ENCODE measurements at places on chromosomes 16 and 17. TPM values are rescaled to one million over a fixed set of nuclear protein-coding genes. Genes with fewer than 3 reads are reported as not detected.
A peak's percentile ranks its signal among the peaks of the same experiment; 100 is the strongest.

Gene MARF1
- 259 TPM for total RNA-seq

Gene CA10
- total RNA-seq, result not detected

DNA sequence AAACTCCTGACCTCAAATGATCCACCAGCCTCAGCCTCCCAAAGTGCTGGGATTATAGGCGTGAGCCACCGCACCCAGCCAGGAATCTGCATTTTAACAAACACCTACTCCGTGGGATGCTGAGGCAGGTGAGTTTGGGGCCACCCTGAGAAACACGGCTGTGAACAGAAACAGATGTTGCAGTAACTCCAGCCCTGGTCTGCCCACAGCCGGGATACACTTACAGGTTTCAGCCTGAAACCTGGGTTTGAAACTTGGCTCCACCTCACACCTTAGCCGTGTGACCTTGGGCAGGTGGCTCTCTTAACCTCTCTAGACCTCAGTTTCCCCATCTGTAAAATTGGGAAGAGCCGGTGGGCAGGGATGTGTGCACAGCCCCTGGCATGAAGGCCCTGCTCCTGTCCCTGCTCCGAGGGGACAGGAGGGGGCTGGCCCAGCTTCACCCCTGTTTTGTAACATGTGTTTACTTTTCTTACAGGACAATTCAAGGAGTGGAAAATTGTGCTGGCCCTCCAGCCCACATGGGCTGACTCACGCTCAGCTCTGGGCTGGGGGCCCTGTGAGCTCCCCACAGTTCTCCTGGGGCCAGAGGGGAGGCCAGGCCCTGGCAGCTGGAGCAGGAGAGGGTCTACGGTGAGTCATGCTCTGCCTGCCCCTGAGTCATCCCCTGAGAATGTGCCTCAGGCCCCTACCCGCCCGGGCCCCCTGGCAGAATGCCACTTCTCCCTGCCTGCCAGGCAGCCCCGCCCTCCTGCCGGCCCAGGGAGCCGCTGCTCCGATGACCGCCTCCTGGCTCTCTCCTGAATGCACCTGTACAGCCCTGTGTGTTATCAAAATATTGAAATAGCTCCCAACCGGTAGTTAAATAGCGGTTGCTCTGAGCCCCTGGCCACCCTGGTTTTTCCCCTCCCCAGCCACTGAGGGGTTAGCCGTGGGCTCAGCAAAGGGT, 7.7 kb upstream of the PPL start:
- no peak overlapping the region for H3K27ac ChIP-seq
- no peak for DNase-seq
- no peaks in the 10 kb centered on the region for H3K4me1 ChIP-seq
- no peaks in the 10 kb centered on the region for H3K36me3 ChIP-seq

- DNase-seq, result no peak
- no peaks in the 10 kb centered on the region for H3K27me3 ChIP-seq
- no peaks in the 10 kb centered on the region for H3K36me3 ChIP-seq
- H3K4me1 ChIP-seq, result no peaks in the 10 kb centered on the region
- H3K4me3 ChIP-seq, result no peak overlapping the region
These were observed 32.2 kb downstream of the DRC3 start for GRCh38 chr17:18004884-18005305.

DNA sequence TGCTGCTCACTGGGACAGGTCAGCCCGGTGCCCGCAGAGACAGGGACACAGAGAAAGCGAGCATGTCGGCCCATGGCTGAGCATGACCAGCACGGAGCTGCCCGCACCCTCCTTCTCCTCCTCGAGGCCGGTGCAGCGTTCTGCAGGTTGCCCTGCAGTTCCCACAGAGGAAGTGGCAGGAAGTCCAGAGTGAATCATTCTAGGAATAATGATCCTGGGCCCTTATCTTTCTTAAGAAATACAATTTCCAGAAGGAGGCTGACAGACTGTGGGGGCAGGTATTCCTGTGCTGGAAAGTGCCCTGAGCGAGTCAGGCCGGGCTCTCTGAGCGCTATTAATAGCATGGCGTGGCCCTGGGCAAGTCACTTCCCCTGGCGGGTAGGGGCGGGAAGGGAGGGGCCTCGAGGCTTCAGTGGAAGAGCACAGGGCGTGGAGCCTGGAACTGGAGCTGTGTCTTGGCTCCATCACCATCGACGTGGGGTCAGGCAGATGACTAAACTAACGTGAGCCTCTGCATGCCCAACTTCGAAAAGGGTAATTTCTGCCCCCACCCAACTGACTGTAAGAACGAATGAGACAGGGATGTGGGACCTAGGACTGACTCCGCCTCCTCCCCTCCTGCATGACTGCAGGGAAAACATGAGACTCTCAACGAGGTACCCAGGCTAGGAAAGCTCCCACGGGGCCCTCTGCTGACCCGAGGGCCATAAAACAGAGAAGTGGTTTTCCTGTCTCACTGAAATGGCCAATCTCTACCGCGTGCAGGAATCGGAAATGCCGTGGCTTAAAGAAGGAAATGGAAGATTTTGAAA, 9.8 kb downstream of the TMEM204 start:
- peak overlapping the region; percentile 51 for H3K27ac ChIP-seq
- peaks cover 83% of the 10 kb centered on the region for H3K36me3 ChIP-seq
- H3K4me1 ChIP-seq, result peaks cover 13% of the 10 kb centered on the region
- H3K4me3 ChIP-seq, result no peak overlapping the region
- H3K27me3 ChIP-seq, result no peaks in the 10 kb centered on the region
- DNase-seq, result peak; percentile 35

DNA sequence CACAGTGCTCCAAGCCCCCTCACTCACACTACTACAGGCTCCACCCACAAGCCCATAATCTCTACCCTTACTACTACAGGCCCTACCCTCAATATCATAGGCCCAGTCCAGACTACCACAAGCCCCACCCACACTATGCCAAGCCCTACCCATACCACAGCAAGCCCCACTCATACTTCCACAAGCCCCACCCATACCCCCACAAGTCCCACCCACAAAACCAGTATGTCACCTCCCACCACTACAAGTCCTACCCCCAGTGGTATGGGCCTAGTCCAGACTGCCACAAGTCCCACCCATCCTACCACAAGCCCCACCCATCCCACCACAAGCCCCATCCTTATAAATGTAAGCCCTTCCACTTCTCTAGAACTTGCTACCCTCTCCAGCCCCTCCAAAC, 13.8 kb downstream of the RIPOR1 start:
- no peak overlapping the region for H3K4me3 ChIP-seq
- H3K36me3 ChIP-seq, result no peaks in the 10 kb centered on the region
- H3K27me3 ChIP-seq, result no peaks in the 10 kb centered on the region
- DNase-seq, result peak; percentile 48
- H3K4me1 ChIP-seq, result peaks cover 23% of the 10 kb centered on the region

Gene C16orf74
- 6.9 TPM for total RNA-seq

Gene SYT17
- total RNA-seq, result 3.6 TPM

DNA sequence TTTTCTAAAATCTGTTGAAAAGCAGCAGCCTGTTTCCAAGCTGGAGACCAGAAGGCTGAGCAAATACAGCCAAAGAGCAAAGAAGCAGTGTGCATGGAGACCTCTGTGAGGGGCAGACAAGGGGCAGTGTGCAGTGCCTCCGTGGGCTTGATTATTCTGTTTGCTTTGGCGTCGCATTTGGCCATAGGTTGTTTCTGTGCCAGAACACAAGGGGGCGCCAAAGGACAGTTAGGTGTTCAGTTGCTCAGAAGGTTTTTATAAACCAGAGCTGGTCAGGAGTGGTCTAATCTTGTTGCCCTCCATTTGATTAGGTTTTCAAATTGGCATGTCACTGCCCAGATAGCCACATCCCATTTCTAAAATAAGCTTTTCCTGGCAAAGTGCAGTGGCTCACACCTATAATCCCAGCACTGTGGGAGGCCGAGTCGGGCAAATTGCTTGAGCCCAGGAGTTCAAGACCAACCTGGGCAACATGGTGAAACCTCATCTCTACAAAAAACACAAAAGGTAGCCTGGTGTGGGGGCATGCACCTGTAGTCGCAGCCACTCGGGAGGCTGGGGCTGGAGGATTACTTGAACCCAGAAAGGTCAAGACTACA, 10.6 kb downstream of the MYH3 start:
- no peaks in the 10 kb centered on the region for H3K27me3 ChIP-seq
- peak; percentile 50 for DNase-seq
- no peak overlapping the region for H3K27ac ChIP-seq

DNA sequence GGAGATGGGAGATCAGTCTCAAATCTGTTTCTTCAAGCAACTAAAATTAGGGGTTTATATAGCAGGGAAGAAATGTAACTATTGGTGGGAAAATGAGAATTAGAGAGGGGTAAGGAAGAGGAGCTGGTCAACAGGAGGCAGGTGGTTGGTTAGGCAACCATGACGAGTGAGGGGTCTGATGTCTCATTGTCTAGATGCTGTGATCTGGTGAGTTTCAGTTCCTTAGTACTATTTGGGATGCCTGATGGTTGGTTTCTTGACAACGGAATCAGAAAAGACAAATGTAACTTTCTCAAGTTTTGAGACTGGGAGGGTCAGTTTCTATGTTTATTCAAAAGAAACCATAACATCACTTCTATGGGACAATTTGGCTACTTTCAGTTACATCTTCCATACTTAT, 415.3 kb upstream of the C16orf82 start:
- no peak overlapping the region for H3K27ac ChIP-seq
- no peaks in the 10 kb centered on the region for H3K4me1 ChIP-seq
- no peaks in the 10 kb centered on the region for H3K36me3 ChIP-seq
- H3K27me3 ChIP-seq, result no peaks in the 10 kb centered on the region
- DNase-seq, result no peak

DNA sequence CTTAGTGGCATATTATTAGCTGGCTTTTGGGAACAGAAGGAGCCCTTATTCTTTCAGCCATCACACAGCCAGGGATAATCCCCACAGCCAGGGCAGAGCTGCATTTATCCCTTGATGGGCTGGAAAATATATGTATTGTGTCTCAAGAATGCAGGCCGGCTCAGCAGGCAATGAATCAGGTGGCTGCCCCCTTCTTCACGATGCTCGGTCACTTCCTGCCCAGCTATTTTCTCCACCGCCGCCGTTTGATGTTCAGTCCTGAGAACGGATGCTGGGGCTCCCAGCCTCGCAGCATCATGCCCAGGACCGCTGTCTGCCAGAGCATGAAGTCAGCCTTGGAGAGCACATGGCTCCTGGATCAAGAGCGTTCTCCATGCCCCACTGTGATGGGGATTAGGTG, 4.3 kb upstream of the MYH3 start:
- no peaks in the 10 kb centered on the region for H3K27me3 ChIP-seq
- H3K36me3 ChIP-seq, result no peaks in the 10 kb centered on the region
- H3K27ac ChIP-seq, result no peak overlapping the region
- no peaks in the 10 kb centered on the region for H3K4me1 ChIP-seq

- no peak for DNase-seq
- H3K4me3 ChIP-seq, result no peak overlapping the region
- H3K27ac ChIP-seq, result no peak overlapping the region
- H3K36me3 ChIP-seq, result no peaks in the 10 kb centered on the region
- no peaks in the 10 kb centered on the region for H3K4me1 ChIP-seq
These were observed 63.4 kb downstream of the BRIP1 start for GRCh38 chr17:61799812-61800484.

DNA sequence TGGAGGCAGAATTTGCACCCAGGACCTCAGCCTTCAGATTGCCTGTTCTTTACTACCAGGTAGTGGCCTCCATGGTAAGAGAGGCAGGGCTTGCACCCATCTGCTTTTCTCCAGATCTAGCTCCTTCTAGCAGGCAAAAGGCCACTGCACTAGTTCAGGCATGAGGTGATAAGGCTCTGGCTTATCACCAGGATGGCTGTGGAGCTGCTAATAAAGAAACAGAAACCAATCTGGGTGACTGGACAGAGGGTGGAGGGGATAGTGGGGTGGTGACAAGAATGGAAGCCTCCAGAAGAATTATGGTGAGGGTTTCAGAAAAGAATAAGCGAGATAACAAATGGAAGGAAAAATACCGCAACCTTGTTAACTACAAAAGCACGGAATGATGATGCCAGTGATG, 15.5 kb upstream of the SUPT4H1 start:
- H3K4me1 ChIP-seq, result no peaks in the 10 kb centered on the region
- no peak overlapping the region for H3K4me3 ChIP-seq
- no peak overlapping the region for H3K27ac ChIP-seq
- H3K27me3 ChIP-seq, result no peaks in the 10 kb centered on the region
- DNase-seq, result no peak

DNA sequence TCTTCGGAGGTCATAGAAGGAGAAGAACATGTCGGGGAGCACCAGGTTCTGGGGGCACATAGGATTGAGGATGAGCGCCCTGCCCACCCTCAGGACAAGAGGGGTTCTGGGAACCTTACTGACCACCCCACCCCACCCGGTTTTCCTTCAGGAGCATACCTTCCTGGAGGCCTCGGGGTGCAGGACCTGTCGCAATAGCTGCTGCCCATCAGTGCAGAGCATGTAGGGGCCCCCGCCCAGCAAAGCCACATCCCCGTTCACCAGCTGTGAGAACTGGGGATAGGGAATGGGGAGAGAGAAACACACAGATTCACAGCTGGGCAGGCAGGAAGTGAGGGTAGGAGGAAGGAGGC, 2.1 kb downstream of the ESRP2 start:
- peak overlapping the region; percentile 11 for H3K27ac ChIP-seq
- no peaks in the 10 kb centered on the region for H3K27me3 ChIP-seq
- peaks cover 20% of the 10 kb centered on the region for H3K36me3 ChIP-seq

Gene CCL4L2
- total RNA-seq, result not detected

DNA sequence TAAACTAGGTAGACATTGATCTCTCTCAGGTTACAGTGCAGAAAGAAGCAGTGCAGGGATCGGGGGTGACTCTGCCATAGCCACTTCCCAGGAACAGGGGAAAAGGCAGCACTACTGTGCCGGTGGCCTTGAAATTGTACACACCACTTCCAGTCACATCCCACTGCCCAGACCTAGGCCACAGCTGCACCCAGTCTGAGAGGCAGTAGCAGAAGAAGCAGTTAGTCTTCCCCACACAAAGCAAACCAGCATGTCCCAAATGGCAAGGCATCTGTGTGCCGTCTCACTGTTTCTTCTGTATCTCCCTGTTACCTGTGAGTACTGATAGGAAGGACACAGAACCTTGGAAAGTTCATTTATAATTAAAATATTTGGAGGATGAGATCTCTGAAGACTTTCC, 47.0 kb downstream of the TMC6 start:
- H3K4me1 ChIP-seq, result no peaks in the 10 kb centered on the region
- H3K27ac ChIP-seq, result no peak overlapping the region
- H3K36me3 ChIP-seq, result peaks cover 17% of the 10 kb centered on the region
- no peak for DNase-seq

Gene ASB16
- total RNA-seq, result not detected

GRCh38 chr16:17951378-17951777, 385.2 kb downstream of the NPIPA8 start:
- DNase-seq, result no peak
- H3K27ac ChIP-seq, result no peak overlapping the region
- H3K27me3 ChIP-seq, result no peaks in the 10 kb centered on the region
- H3K4me1 ChIP-seq, result no peaks in the 10 kb centered on the region
- H3K4me3 ChIP-seq, result no peak overlapping the region
- H3K36me3 ChIP-seq, result no peaks in the 10 kb centered on the region

DNA sequence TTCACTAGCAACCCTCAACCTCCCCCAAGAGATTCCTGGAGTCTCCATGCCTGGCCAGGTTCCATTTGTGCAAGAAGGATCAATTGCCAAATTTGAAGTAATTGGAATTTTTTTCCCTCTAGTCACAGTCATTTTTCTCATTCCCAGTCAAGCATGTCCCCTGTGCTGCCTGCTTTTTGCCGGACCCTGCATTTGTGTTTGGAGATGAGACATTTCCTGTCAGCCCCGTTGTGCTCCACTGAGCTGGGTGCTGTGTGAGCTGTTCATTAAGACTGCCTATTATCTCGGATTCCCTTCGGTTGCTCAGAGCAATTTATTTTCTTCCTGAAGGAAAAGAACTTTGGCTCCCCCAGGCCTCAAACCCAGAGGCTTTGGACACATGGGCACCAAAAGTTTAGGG, 201.0 kb upstream of the NLRP1 start:
- no peaks in the 10 kb centered on the region for H3K4me1 ChIP-seq
- no peak for DNase-seq
- no peak overlapping the region for H3K4me3 ChIP-seq
- no peak overlapping the region for H3K27ac ChIP-seq
